A673 (cell line): ENCODE measurements at places on chromosomes 12 and 14. TPM values are rescaled to one million over a fixed set of nuclear protein-coding genes. Genes with fewer than 3 reads are reported as not detected.

LRTM2 gene
- total RNA-seq: not detected in 2 replicates

TAS2R20 gene
- total RNA-seq: 2.7 and 3.0 TPM in 2 replicates

DNA sequence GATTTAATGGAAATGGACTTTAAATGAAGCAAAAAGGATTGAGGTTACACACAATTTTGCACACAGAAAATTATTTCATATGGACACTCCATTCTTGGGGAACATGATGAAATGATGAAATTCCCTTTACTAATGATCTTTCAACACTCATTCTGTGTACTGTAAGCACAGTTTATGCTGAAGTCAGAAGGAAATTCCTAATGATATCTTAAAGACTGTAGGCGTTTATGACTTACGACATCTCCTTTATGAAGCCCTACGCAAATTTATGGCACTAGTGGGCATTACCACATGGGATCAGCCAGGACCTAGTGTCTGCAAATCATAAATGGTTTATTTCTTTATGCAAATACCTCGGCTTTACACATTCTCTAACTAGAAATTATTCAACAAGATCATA is 97.9 kb upstream of the SOX5 start:
- peak; percentile 34 for DNase-seq

DNA sequence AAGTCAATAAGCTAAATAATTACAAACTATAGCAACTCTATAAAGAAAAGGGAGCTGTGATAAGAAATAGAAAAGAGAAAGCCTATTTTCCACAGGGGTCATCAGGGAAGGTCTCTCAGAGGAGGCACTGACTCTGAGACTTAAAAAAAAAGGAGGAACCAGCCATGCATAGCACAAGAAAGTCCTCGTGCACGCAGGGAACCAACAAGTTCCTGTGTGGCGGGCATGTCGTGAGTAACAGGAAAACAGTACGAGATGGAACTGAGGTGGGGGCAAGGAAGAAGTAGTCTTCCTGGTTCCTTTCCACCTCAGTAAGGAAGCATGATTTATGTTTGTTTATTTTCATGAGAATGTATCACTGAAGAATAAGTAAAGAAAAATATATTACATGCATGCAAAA is 367.0 kb upstream of the TMEM132C start:
- no peak for DNase-seq

DNA sequence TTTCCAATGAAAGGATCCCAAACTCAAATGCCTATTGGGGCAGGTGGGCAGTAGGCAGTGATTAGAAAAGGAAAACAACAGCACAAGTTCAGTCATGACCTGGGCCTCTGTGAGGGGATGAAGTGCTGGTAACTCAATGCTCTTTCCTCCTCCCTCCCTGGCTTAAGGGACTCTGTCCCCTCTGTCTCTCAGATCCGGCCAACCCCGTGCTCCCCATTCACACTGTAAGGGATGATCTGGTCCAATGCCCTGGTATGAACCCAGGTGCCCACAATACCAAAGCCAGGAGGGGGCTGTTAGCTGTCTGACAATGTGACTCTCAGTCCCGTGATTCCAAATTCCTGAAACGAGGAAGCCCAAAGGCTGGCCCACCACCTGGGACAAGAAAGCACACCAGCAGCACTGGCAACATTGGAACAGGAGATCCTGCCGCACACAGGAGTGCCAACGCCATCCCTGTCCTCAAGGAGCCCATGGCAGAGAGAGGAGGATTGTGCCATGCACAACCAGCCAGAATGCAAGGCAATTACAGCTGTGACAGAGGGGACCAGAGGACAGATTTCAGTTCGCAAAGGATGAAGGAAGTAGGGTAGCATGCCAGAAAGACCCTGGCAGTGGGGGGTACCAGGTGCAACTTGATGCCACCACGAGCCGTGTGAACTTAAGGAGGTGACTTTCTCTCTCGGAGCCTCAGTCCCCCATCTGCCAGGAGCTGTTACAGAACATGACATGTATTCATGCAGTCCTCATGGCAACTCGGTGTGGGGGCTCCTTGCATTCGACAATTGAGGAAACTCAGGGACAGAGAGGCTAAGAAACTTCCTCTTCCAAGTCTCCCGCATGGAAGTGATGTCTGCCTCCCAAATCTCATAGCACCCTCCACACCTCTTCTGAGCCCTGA is 37.6 kb downstream of the SERPINA3 start:
- no peak for DNase-seq

KCTD10 gene
- 54.5 and 55.2 TPM in 2 replicates for total RNA-seq

GPRC5D gene
- total RNA-seq: not detected in 2 replicates

DNA sequence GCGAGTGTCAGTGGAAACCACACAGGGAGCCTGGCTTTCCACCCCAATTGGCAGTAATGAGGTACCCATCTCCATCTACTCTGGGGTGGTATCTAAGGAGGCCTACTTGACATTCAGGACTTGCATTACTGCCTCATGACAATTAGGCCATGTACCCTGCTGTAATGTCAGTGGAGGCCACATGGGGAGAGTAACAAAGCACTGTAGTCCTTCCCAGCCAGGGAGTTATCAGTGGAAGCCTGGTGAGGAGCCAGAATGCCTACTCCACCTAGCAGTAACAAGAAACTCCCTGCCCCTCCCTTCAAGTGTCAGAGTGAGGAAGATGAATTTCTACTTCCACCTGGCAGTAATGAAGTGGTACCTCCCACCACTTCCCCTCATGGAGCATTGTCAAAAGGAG is 12.5 kb downstream of the TIMM9 start:
- no peak for DNase-seq

DNA sequence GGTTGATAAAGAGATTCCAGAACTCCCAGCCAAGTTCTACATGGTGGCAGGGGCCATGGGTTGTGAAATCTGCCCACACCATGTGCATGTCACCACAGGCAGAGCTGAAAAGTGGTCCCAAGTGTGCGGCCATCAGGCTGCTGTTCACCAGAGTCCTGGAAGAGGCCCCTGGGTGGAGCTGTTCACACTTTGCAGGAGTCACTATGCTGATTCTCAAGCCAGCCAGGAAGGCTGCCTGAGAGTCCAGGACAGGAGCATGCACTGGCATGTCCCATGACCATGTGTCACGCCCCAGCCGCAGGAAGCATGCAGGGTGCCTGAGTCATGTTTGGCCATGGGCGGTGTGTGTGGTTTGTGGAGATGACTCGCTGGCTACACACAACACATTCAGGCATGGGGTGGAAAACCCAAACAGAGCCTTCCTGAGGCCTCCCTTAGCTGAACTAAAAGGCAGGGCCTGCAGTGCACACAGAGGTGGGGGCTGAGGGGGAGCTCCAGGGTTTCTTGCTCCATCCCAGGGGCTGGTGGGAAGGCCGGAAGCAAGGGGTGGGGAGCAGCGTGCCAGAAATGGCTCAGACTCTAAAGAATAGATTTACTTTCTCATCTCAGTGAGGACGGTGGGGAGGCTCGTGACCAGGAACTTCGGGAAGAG is 19.4 kb downstream of the ABCB9 start:
- peak; percentile 53 for DNase-seq

RARG gene
- total RNA-seq: 14.0 and 20.3 TPM in 2 replicates
